MM.1S (cell line): ENCODE measurements at places on chromosomes 5 and 9.

GRCh38 chr9:86126998-86127972, 27.9 kb upstream of the GOLM1 start:
- H3K4me3 ChIP-seq: no peak overlapping the region
- H3K36me3 ChIP-seq: no peaks in the 10 kb centered on the region
- H3K27me3 ChIP-seq: no peaks in the 10 kb centered on the region
- peak; percentile 12 for DNase-seq

DNA sequence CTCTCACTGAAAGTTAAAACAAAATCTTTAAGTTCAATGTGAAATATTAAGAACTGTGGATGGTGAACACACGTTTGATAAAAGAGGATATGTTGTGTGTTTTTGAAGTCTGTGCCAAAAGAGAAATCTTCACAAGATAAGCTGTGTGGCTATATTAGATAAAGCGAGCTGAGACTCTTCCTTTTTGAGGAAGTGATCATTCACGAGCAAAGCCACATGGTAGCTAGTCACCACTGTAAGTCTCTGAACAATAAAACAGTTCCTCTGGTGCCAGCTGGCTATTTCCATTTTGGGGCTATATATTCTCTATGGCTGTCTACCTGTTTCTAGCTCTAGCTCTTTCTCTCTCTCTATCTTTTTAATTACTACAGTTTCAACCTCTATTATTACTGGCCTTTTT, 1849.2 kb upstream of the C9orf72 start:
- DNase-seq: peak; percentile 37
- H3K4me3 ChIP-seq: no peak overlapping the region
- H3K4me1 ChIP-seq: no peaks in the 10 kb centered on the region
- H3K27me3 ChIP-seq: no peaks in the 10 kb centered on the region

- no peak overlapping the region for H3K4me3 ChIP-seq
- peak; percentile 49 for DNase-seq
- H3K4me1 ChIP-seq: no peaks in the 10 kb centered on the region
- H3K27me3 ChIP-seq: no peaks in the 10 kb centered on the region
- no peaks in the 10 kb centered on the region for H3K36me3 ChIP-seq
Measured at GRCh38 chr9:93682155-93682968, 106.0 kb downstream of the PHF2 start.

GRCh38 chr5:181187500-181188213, 17.3 kb downstream of the TRIM7 start:
- peak; percentile 46 for DNase-seq
- no peaks in the 10 kb centered on the region for H3K36me3 ChIP-seq
- peak overlapping the region; percentile 39 for H3K4me3 ChIP-seq
- H3K4me1 ChIP-seq: 0 out of 2 replicates have a peak, but pooled peaks cover under 1% of the 10 kb centered on the region
- peak overlapping the region; percentile 75; the same call in 1 of the 2 replicates for H3K27ac ChIP-seq

DNA sequence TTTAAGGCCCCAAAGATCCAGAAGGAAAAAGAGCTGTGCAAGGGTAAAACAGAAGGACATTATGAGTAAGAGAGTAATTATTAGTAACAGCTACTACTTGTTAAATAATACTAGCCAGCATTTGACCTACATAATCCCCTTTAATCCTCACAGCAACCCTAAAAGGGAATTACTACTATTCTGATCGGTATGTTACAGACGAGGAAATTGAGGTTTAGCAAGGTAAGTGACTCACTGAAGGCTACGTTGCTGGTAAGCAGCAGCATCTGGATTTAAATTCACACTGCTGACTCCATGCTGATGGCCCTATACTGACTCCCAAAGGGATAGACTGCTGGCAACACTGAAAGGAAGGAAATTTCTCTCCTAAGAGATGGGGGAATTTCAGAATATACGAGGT, 3.7 kb upstream of the FSD1L start:
- H3K36me3 ChIP-seq: no peaks in the 10 kb centered on the region
- H3K27me3 ChIP-seq: no peaks in the 10 kb centered on the region
- DNase-seq: no peak
- H3K4me1 ChIP-seq: no peaks in the 10 kb centered on the region

DNA sequence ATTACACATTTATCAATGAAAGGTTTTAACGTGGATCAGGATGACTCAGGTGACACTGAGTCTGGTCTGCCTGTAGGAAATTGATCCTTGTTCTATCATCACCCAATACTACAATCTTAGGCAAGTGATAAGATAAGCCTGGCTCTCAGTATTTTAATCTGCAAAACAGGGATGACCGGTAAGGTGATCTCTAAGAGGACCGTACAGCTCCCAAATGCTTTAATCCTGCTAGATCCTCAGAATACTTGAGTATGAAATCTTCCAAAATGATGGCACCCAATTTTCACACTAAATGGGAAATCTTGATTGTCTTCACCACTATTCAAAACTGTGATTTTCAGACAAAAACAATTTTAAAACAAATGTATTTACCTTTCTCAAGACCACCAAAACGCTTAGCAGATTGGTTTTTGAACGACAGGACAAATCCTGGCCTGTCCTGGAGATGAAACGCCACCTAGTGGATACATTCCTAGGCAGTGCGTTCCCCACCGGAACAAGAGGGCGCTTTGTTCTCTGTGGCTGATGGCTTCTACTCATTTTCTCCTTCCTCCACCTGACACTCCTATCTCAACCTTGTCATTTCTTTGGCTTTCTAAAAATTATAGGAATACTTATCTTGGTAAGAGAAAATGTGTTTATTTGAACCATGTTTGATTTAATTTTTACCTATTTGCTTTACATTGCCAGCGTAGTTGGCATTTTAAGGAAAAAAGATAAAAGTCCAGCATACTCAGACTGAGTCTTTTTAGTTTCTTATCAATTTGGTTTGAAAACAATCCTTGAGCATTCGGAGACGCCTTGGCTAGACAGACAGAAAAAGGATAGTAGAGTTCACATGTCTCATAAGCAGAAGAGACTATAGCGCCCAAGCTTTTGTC, 41.2 kb upstream of the VCAN start:
- H3K4me3 ChIP-seq: no peak overlapping the region
- DNase-seq: peak; percentile 57
- H3K36me3 ChIP-seq: no peaks in the 10 kb centered on the region
- H3K4me1 ChIP-seq: no peaks in the 10 kb centered on the region

DNA sequence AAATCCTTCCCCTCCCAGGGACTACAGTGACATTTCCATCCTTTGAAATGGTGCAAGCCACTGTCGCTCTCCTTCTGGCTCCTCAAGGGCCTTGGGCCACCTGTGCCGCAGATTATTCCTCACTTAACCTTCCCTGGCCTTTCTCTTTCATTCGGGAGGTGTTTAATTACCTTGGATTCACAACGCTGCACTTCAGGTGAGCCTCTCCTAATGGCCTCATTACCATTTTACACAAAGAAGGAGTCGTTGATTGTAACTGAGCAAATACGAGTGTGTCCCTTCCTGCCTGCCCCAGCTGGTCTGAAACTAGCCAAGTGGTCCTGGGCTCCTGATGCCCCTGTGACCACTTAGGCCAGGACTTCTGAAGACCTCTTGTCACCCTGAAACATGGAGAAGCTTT, 205.0 kb downstream of the CRB2 start:
- no peaks in the 10 kb centered on the region for H3K27me3 ChIP-seq
- H3K4me1 ChIP-seq: peaks cover 3% of the 10 kb centered on the region; the same call in 1 of the 2 replicates
- H3K27ac ChIP-seq: no peak overlapping the region
- no peaks in the 10 kb centered on the region for H3K36me3 ChIP-seq
- no peak for DNase-seq

- DNase-seq: no peak
- H3K27me3 ChIP-seq: no peaks in the 10 kb centered on the region
- no peak overlapping the region for H3K4me3 ChIP-seq
- H3K4me1 ChIP-seq: no peaks in the 10 kb centered on the region
Measured at GRCh38 chr5:40395251-40395650, 284.5 kb upstream of the PTGER4 start.

- no peaks in the 10 kb centered on the region for H3K27me3 ChIP-seq
- H3K4me1 ChIP-seq: peaks cover 13% of the 10 kb centered on the region
- no peak overlapping the region for H3K4me3 ChIP-seq
- no peak for DNase-seq
Measured at GRCh38 chr5:73895471-73895870, 269.5 kb downstream of the ARHGEF28 start.

GRCh38 chr5:151351671-151352070, 4.3 kb upstream of the SLC36A2 start:
- DNase-seq: no peak
- H3K27ac ChIP-seq: no peak overlapping the region
- H3K4me3 ChIP-seq: no peak overlapping the region
- H3K4me1 ChIP-seq: no peaks in the 10 kb centered on the region
- no peaks in the 10 kb centered on the region for H3K36me3 ChIP-seq

DNA sequence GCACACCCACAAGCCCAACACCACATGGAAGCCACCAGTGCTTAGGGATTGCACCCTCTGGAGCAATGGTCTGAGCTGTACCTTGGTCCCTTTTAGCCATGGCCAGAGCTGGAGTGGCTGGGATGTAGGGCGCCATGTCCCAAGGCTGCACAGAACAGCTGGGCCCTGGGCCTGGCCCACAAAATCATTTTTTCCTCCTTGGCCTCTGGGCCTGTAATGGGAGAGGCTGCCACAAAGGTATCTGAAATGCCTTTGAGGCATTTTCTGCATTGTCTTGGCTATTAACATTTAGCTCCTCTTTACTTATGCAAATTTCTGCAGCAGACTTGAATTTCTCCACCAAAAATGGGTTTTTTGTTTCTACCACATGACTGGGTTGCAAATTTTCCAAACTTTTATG, 117.6 kb downstream of the SPOCK1 start:
- no peaks in the 10 kb centered on the region for H3K4me1 ChIP-seq
- no peaks in the 10 kb centered on the region for H3K36me3 ChIP-seq
- no peak overlapping the region for H3K27ac ChIP-seq
- H3K4me3 ChIP-seq: no peak overlapping the region

DNA sequence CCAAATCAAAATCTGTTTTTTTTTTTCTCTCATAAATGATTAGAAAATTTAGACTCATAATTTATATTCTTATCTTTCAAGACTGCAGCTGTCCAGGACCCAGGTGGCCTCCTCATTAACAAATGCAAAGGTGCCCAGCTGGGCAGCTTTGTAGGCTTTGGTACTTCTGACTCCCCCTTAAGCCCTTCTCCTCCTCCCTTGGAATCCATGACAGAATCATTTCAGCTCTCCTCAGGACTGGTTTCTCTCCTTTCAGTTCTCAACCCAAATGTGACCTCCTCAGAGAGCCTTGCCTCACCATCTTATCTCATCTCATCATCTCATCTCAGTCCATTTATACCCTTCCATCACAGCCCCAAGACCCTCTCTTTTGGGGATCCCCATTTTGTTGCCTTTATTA, 221.7 kb downstream of the KIAA0825 start:
- no peak for DNase-seq
- H3K4me1 ChIP-seq: no peaks in the 10 kb centered on the region
- no peaks in the 10 kb centered on the region for H3K36me3 ChIP-seq
- no peaks in the 10 kb centered on the region for H3K27me3 ChIP-seq
- no peak overlapping the region for H3K27ac ChIP-seq
- no peak overlapping the region for H3K4me3 ChIP-seq

- peaks cover 98% of the 10 kb centered on the region for H3K27me3 ChIP-seq
- no peak overlapping the region for H3K4me3 ChIP-seq
- no peaks in the 10 kb centered on the region for H3K4me1 ChIP-seq
- no peaks in the 10 kb centered on the region for H3K36me3 ChIP-seq
- no peak for DNase-seq
Measured at GRCh38 chr9:130530938-130531337, 48.4 kb upstream of the FUBP3 start.

DNA sequence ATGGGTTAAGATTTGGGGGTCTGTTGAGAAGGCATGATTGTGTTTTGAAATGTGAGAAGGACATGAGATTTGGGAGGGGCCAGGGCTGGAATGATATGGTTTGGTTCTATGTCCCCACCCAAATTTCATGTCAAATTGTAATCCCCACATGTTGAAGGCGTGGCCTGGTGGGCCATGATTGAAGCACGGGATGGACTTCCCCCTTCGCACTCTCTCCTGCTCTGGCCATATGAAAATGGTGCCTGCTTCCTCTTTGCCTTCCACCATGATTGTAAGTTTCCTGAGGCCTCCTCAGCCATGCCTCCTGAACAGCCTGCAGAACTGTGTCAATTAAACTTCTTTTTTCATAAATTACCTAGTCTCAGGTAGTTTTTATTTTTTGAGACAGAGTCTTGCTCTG, 14.7 kb upstream of the NOTCH1 start:
- H3K27ac ChIP-seq: no peak overlapping the region
- H3K4me1 ChIP-seq: peaks cover 16% of the 10 kb centered on the region
- no peaks in the 10 kb centered on the region for H3K36me3 ChIP-seq
- peaks cover 16% of the 10 kb centered on the region for H3K27me3 ChIP-seq
- DNase-seq: no peak

DNA sequence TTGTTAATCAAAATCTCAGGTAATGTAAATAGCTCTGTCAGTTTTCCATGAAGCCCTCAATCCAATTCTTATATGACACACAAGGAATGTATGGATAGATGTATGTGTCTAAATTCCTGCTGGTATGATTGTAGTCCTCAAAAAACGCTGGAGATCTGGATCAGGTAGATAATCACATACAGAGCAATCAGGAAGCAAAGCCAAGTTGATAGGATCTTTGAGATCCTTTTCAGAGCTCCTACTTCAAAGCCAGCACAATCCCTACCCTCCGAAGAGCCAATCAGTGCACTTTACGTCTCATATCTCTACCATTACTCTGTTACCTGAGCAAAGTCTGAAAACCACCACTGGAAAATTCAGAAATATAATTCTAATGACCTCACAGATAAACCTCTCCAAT, 27.4 kb downstream of the TYRP1 start:
- no peaks in the 10 kb centered on the region for H3K36me3 ChIP-seq
- no peak for DNase-seq
- 0 out of 2 replicates have a peak, but pooled peaks cover 4% of the 10 kb centered on the region for H3K4me1 ChIP-seq
- no peak overlapping the region for H3K27ac ChIP-seq

DNA sequence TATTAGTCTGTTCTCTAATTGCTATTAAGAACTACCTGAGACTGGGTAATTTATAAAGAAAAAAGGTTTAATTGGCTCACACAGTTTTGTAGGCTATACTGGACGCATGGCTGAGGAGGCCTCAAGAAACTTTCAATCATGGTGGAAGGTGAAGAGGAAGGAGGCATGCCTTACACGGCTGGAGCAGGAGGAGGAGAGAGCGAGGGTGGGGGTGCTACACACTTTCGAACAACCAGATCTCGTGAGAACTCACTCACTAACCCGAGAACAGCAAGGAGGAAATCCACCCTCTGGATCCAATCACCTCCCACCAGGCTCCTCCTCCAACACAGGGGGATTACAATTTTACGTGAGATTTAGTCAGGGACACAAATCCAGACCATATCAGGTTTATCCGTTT, 90.0 kb downstream of the RMI1 start:
- DNase-seq: no peak
- no peak overlapping the region for H3K27ac ChIP-seq
- H3K36me3 ChIP-seq: no peaks in the 10 kb centered on the region

DNA sequence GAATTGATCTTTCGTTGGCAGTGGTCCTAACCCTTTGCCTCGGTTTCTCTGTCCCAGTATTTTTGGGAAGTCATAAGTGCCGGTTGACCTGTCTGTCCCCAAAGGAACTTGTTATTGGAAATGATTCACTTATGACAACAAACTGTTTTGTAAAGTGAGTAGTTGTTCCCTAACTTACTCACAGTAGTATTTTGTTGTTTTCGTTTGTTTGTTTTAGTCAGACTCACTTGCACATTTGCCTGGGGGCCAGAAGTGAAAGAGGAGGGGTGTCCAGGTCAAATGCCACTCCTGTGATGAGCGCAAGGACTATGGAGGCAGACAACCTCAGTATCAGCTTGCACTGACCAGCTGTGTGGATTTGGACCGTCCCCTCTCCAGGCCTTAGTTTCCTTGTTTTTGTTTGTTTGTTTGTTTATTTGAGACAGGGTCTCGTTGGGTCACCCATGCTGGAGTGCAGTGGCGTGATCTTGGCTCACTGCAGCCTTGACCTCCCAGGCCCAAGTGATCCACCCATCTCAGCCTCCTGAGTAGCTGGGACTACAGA, 47.3 kb downstream of the ANKRD55 start:
- DNase-seq: no peak
- H3K4me1 ChIP-seq: 0 out of 2 replicates have a peak, but pooled peaks cover 4% of the 10 kb centered on the region
- H3K27ac ChIP-seq: no peak overlapping the region
- no peaks in the 10 kb centered on the region for H3K36me3 ChIP-seq
